ENCODE measurements at places on chromosomes 16 and 17.

DNA sequence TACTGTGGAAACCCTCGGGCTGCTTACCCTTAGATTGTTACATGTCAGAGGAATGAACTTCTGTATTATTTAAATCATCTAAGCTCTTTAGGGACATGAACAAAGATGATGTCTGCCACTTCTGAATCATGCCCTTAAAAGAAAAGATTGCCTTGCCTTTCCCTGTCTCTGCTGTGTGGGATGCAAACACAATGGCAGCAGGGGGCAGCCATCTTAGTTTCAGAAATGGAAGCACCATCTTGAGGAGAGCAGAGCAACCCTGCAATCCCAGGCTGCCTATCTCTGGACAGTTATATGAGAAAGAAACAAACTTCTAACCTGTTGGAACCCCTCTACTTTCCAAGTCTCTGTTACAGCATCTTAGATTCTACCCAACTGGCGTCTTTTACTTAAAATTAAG, 16.7 kb upstream of the HLF start:
- DNase-seq, result no peak

GRCh38 chr16:53704445-53704813, 473 bp downstream of the FTO start:
- DNase-seq, result no peak

- no peak for DNase-seq
Observed at GRCh38 chr17:81401723-81402529, 6.7 kb downstream of the BAHCC1 start.

GRCh38 chr17:60729854-60730253, 52.2 kb downstream of the BCAS3 start:
- no peak for DNase-seq

DNA sequence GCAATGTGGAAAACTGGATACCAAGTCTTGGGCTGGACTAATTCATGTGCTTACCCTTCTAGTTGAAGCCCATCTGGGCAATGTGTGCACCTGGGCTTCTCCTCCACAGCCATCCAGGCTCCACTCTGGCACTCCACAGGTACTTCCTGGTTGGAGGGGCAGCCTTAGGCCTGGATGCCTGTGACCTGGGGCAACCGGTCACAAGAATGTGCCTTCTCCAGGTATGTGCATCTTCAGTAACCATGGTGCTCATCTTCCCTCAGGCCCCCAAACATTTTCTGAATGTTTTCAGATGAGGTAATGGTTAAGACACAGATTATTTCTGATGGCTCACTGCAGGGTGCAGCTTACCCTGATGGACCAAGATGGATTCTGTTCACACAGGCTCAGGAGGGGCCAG, 11.1 kb downstream of the C16orf86 start:
- DNase-seq, result no peak

GRCh38 chr16:65936096-65936495, 430.4 kb upstream of the CDH5 start:
- no peak for DNase-seq

DNA sequence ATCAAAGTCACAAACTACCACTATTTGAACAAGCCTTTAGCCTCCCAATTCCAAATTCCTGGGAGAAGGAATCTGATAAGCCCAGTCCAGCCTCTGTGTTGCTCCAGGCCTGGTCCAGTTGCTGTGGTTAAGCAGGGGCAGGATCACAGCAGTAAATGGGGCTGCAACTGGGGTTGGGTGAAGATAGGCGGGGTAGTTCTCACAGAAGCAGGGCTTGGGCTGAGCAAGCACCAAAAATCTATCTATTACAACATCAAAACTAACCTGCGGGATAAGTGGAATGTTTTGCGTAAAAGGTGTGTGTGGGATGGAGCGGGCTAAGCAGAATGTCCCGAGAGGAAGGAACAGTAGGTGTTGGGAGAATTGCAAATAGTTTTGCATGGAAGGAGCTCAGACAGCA, 23.0 kb upstream of the RNF135 start:
- DNase-seq, result no peak

- DNase-seq, result peak; percentile 11
Observed at GRCh38 chr17:73643001-73643851, 1.0 kb downstream of the SDK2 start.

DNA sequence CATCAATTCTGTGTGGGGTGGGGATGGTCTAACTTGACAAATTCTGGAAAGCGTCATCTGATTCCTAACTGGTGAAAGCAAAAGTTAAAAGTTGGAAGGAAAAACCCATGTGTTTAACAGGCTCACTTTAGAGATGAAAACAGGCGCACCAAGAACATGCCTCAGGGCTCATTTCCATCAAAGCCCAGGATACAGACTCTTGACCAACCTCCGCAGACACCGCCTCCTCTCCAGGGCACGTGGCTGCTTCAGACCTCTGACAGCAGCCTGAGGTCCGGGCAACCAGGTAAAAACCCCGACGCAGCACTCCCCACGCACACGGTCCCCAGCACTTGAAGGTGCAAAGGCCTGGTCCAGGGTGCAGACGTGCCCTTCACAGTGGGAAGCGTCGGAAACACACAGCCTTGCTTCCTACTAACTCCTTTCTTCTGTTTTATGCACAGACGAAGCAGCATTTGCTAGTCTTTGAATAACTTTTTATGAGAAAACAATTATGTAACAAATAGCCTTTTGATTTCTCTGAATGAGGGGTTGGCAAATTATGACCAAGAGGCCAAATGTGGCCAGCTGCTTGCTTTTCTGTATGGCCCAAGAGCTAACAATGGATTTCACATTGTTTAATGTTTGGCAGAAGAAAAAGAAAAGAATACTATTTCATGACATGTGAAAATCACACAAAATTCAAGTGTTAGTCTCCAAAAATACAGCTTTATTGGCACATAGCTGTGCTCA, 44.2 kb upstream of the TRAP1 start:
- no peak for DNase-seq

DNA sequence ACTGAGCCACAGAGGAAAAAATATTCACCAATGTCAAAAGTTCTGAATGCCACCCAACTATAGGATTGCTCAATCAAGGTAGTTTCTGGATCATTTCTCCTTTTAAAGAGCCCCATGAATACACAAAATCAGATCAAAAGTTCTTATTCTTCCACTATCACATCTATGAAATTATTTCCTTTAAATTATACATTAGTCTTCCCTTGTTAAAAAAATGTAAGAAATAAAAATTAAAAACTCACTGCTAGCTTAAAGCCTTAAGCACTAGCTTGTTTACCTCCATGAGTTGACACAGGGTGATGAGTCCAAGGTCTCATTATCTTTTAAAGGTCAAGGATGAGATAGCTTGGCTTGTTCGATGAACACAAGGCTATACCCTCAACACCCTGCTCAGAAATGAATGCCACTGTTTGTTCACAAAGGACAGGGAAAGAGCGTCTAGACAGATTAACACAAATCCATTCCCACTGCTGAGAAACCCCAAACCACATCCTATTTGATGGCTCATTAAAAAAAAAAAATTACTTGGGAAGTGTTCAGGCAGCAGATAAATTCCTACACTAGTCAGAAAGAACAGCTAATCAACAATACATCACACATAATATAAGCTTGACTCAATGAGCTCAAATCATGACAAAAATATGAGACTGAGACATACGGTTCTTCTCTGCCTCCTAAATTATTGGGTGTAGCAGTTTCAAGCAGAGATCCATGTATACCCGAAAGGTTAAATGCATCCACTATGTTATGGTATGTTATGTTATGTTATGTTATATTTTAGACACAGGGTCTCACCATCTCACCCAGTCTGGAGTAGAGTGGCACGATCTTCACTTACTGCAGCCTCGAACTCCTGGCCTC, 118.9 kb downstream of the PARN start:
- DNase-seq, result no peak

GRCh38 chr16:82011199-82011641, at the start of gene SDR42E1:
TSS of gene SDR42E1 (minus strand) at chr16:82011470. CDS start at chr16:82000858, 10,612 bp downstream.
- peak; percentile 46 for DNase-seq

- DNase-seq, result no peak
Observed at GRCh38 chr17:15245054-15245453, 20.1 kb downstream of the PMP22 start.

- DNase-seq, result no peak
Observed at GRCh38 chr17:79681628-79682261, 49.0 kb upstream of the ENPP7 start.

- no peak for DNase-seq
Observed at GRCh38 chr17:4678448-4679026, 25.4 kb downstream of the PELP1 start.

GRCh38 chr16:86510465-86511261, at the start of gene FOXF1:
TSS of gene FOXF1 (plus strand) at chr16:86510527. CDS start at chr16:86510570, 43 bp downstream.
- DNase-seq, result no peak

DNA sequence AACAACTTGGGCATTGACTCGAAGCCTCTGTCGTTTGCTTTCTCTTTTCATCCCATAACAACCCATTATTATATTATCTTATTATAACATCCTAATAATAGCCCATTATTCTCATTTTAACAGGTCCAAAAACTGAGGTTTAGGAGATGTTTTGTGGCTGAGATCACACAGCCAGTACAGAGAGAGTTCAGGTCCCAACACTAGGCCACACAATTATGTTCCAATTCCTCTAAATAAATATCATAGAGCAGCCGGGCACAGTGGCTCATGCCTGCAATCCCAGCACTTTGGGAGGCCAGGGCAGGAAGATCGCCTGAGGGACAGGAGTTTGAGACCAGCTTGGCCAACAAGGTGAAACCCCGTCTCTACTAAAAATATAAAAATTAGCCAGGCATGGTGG, 40.3 kb upstream of the KIFC3 start:
- DNase-seq, result no peak
